ENCODE measurements at places on chromosomes 2 and 18.

- no peak for DNase-seq
These were observed 5.1 kb downstream of the SMIM21 start for GRCh38 chr18:75422341-75422910.

DNA sequence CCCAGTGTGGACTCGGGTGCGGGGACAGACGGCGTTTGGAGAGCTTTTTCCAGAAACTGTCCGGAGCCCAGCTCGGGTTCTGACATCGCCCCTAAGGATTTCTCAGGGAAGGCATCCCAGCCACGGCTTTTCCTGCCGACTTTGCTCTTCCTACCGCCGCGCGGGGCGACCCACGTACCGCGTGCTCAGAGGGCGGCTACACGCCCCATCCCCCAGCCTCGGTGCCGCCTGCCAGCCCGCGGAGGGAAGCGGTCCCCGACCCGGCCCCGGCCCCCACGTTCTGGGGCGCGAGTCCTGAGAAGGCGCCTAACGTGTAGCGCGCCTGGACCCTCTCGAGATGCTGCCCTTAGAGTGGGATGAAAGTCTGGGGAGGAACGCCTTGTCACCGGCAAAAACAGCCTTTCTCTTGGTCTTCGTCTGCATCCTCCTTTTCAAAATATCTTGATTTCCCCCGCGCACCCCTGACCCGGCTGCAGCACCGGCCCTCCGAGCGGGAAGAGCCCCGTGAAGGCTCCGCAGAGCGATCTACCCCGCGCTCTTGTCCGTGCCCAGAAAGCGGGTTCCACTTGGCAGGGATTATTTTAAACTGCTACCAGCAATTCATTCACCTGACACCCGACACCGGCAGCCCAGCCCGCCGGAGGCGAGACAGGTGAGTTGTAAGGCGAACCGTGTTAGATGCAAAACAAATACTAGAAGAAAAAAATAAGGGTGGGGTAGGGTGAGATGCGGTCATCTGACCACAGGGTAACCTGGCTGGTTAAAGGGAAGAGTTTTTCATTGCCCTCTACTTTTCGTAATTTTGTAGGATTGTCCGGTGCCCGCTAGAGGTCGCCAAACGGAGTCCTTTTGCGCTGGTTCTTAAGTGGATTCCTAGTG is 812 bp upstream of the KCNG3 start:
- DNase-seq = no peak

DNA sequence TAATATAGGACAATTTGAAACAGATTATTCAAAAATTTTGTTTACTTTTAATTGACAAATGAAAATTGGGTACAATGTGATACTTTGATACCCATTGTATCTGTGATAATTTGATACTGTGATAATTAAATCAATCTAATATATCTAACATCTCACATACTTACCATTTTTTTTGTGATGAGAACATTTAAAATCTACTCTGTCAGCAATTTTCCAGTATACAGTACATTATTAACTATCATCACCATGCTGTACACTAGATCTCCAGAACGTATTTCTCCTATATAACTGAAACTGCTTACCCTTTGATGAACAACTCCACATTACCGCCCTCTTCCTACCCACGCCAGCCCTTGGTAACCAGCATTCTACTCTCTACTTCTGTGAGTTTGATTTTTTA is 139.7 kb upstream of the TFPI start:
- DNase-seq = no peak

DNA sequence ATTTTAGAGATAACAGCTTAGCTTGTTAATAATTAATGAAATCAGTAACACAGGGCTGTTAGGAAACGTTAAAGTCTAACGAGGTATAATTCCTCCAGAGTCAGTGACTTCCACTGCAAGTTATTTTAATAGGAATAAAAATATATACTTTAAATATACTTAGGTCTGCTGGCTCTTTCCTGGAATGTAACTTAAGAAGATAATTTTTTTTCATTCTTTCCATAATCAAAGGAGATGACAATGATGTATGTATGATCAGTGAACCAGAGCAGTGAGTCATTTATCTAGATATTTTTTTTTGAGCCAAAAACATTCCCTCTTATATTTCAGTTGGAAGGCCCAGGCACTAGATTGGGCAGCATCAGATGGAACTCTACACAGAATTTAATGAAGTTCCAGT is 104.2 kb upstream of the LYPD1 start:
- no peak for DNase-seq

DNA sequence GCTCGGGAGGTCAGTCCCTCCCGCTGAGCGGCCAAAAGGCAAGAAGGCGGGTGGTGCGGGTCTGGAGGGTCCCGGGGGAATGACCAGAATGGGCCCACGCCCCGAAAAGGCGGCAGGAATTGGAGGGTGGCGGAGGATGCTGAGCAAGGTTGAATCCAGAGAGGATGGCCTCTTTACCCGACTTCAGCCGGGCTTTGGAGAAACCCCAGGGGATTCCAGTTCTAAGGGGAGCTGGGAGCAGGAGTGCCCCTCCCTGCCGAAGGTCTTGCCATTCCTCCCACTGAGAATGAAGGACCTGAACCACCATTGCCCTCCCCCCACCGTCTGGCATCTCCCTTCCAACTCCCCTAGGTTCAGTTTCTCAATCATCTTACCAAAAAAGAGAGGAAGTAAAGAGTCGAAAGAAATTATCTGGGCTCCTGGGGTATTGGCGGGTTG is 38.9 kb upstream of the ATP6V1B1 start:
- DNase-seq = no peak

Data from coronary artery (tissue), 2 donors.